ENCODE measurements at places on chromosomes 6 and 20. TPM values are rescaled to one million over a fixed set of nuclear protein-coding genes. Genes with fewer than 3 reads are reported as not detected.

GRCh38 chr6:18432180-18432579 is 45.0 kb downstream of the RNF144B start:
- no peak overlapping the region for H3K27ac ChIP-seq
- DNase-seq, result no peak
- H3K4me3 ChIP-seq, result no peak overlapping the region
- H3K36me3 ChIP-seq, result no peaks in the 10 kb centered on the region
- H3K27me3 ChIP-seq, result no peaks in the 10 kb centered on the region
- no peaks in the 10 kb centered on the region for H3K4me1 ChIP-seq

DNA sequence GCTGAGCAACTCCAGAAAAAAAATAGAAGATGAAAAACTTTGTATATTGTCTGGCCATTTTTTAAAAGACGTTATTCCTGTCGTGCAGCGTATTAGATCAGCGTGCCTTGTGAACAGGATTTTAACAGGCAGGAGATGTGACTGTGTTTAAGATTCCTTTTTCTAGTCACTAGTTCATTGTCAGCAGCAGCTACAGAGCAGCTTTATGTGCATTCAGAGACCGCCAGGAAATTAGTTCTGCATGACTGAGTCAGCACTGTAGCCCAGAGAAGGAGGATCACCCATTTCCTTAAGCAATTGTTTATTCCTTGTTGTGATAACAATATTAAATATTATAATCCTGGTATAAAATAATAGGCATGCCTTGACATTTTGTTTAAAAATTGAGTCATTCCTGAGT is 75.4 kb upstream of the ADGRB3 start:
- H3K4me1 ChIP-seq, result no peaks in the 10 kb centered on the region
- no peaks in the 10 kb centered on the region for H3K36me3 ChIP-seq
- no peak overlapping the region for H3K27ac ChIP-seq
- no peaks in the 10 kb centered on the region for H3K27me3 ChIP-seq
- no peak for DNase-seq

DNA sequence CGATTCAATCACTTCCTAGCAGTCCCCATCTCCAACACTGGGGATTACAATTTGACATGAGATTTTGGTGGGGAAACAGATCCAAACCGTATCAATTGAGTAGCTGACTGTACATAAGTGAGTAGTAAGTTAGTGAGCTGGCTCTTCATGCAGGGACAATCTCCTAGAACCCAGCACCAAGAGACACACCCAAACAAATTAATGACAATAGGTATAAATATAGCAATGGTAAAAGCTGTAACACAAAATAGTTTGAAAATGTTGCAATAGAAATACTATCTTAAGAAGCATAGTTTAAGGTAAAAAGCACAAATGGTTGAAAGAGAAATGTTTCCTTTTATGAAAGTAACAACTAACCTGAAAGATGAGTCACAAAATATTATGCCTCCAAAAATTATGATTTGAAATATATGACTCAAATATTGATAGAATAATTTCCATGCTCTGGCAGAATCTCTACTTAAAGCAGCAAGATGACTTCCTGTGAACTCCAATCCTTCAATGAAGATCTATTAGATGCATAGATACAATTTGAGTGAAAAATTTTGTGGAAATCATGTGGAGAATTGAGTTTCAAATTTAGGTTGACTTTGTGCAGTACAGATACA is 5.4 kb upstream of the SIRPB1 start:
- no peak for DNase-seq
- H3K4me1 ChIP-seq, result no peaks in the 10 kb centered on the region
- H3K4me3 ChIP-seq, result no peak overlapping the region
- no peak overlapping the region for H3K27ac ChIP-seq

- no peaks in the 10 kb centered on the region for H3K4me1 ChIP-seq
- H3K4me3 ChIP-seq, result no peak overlapping the region
- H3K36me3 ChIP-seq, result no peaks in the 10 kb centered on the region
- DNase-seq, result no peak
- no peak overlapping the region for H3K27ac ChIP-seq
Observed at GRCh38 chr20:5827098-5827853, 77.1 kb downstream of the SHLD1 start.

DNA sequence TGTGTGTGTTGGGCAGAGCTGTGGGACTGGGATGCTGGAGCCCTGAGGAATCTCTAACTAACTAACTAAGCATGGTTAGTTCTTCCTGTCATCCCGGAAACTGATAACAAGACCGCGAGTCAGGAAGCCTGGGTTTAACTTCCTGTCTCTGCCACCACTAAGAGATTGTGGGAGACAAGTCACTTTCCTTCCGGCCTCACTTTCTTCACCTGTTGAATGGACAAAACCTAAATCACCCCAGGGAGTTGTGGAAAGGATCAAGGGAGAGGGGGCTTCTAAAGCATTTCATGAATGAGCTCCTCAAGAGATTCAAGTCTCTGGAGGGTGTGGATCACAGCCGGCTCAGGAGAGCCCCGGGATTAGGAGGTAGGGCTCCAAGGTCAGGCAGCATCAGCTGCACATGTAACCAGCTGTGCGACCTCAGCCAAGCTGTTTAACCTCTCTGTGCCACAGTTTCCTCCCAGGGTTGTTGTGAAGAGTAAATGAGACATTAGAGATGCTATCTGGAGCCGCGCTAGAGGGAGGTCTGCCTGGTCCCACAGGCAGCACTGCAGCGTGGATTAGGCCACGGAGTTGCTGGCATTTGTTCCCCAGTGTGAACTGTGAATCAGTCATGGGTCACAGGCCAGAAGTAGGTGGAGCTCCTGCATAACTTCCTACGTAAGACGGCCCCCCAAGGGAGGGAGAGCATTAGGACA is 105.1 kb downstream of the TOX2 start:
- H3K36me3 ChIP-seq, result no peaks in the 10 kb centered on the region
- H3K27ac ChIP-seq, result no peak overlapping the region
- no peak for DNase-seq
- H3K27me3 ChIP-seq, result peaks cover 49% of the 10 kb centered on the region
- no peak overlapping the region for H3K4me3 ChIP-seq
- no peaks in the 10 kb centered on the region for H3K4me1 ChIP-seq

- no peaks in the 10 kb centered on the region for H3K27me3 ChIP-seq
- H3K4me3 ChIP-seq, result no peak overlapping the region
- DNase-seq, result no peak
- H3K27ac ChIP-seq, result no peak overlapping the region
- no peaks in the 10 kb centered on the region for H3K4me1 ChIP-seq
- H3K36me3 ChIP-seq, result peaks cover 10% of the 10 kb centered on the region
Observed at GRCh38 chr6:35312807-35313206, 15.2 kb downstream of the DEF6 start.

DNA sequence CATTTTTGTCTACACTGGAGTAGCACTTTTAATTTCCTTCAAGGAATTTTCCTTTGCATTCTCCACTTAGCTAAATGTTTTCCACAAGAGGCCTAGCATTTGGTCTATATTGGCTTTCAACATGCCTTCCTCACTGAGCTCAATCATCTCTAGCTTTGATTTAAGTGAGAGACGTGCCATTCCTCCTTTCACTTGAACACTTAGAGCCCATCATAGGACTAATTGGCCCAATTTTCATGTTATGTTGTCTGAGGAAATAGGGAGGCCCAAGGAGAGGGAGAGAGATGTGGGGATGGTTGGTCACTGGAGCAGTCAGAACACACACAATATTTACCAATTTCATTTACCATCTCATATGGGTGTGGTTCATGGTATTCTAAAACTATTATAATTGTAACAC is 645.0 kb downstream of the PRKN start:
- no peak overlapping the region for H3K4me3 ChIP-seq
- no peak overlapping the region for H3K27ac ChIP-seq
- no peaks in the 10 kb centered on the region for H3K36me3 ChIP-seq
- DNase-seq, result no peak

DNA sequence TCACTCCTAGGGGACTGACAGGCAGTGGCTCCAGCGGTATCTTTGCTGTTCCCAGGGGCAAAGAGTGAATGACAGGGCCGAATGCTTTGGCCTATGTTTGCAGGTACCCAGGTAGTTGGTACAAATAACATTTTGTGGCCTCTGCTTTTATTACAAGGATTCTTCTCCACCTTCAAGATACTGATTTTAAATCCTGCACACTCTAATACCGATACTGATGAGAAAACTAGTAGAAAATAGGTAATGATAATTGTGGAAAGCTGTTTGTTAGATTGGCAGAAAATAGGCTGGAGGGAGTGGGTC is 772 bp downstream of the HINT3 start:
- no peak for DNase-seq
- H3K36me3 ChIP-seq, result peaks cover 3% of the 10 kb centered on the region
- H3K4me3 ChIP-seq, result peak overlapping the region; percentile 86
- H3K27me3 ChIP-seq, result no peaks in the 10 kb centered on the region
- H3K27ac ChIP-seq, result peak overlapping the region; percentile 89

DNA sequence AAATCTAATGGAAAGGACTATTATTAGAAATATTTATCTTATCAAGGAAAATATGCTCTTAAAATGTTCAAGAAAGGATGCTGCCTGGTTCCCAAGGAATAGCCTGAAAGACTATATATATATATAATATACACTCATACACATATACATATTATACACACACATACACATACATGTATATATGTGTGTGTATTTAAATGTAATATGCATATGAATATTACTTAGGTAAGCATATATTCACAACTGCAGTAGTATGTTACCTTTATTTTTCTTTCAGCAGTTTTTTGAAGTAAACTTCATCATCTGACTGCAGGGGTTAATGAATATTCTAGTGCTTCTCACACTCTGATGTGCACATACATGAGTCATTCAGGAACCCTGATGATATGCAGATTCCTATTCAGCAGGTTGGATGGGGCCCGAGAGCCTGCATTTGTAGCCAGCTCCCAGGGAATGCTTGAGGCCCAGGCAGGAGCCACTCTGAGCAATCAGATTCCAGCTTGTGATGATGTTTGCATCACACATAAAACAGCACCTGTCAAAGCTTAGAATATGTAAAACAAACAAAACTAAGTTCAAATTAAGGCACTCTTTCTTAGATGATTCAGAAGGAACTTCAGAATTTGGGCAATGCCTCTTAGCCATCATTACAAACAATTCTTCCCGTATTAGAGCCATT is 16.1 kb downstream of the MYLK4 start:
- no peak for DNase-seq
- H3K27me3 ChIP-seq, result no peaks in the 10 kb centered on the region
- peaks cover 54% of the 10 kb centered on the region for H3K4me1 ChIP-seq
- no peak overlapping the region for H3K27ac ChIP-seq
- no peak overlapping the region for H3K4me3 ChIP-seq

DNA sequence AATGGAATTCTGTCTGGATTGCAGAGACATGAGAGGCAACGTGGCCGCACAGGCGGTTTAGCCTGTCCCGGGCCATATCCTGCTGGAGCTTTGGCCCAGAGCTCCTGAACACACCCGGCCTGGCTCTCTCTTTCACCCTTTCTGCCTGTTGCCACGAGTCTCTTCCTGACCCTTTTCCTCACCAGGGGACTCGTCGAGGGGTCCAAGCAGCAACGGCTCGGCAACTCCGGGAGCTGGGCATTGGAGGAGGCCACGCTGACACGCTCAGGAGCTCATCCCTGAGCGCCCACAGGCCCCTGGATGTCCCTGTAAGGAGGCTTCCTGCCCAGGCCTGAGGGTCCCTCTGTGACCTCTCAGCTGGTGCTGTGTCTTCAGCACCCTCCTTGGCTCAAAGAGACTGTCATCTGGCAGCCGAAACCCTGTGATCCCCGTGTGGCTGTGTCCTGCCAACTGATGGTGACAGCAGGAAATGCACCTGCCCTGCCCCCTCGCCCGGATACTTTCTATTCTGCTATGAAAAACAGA is 103.8 kb downstream of the RNASET2 start:
- H3K36me3 ChIP-seq, result no peaks in the 10 kb centered on the region
- no peak overlapping the region for H3K4me3 ChIP-seq
- H3K27me3 ChIP-seq, result 0 out of 3 replicates have a peak, but pooled peaks cover 2% of the 10 kb centered on the region
- no peak for DNase-seq

DNA sequence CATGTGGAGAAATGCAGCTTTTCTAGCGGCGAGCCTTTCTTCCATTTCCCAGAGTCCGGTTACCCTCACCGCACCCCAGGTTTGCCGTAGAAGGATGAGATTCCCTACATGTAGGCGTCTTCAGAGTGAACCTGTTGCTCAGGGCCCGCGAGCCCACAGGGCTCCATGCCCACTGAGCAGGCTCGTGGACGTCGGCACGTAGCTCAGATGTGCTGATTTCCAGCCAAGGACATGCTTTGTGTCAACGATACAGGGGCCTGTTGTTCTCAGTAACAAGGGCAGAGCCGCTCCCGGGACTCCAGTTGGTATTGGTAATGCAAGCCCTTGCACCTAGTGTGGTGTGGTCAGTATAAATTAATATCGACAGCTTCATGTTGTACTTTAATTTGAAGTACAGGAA is 159.6 kb downstream of the MTHFD1L start:
- H3K4me1 ChIP-seq, result no peaks in the 10 kb centered on the region
- no peaks in the 10 kb centered on the region for H3K27me3 ChIP-seq
- H3K36me3 ChIP-seq, result peaks cover 39% of the 10 kb centered on the region
- no peak overlapping the region for H3K27ac ChIP-seq

The CLIC5 gene
- total RNA-seq, result 0.31 TPM

The AKAP7 gene
- total RNA-seq, result 1.6 TPM

The OR2J3 gene
- not detected for total RNA-seq

The CRIP3 gene
- total RNA-seq, result 0.89 TPM

The FOXA2 gene
- total RNA-seq, result 1.0 TPM

The TNFRSF6B gene
- total RNA-seq, result not detected
